Tibial artery (tissue), 4 donors: ENCODE measurements at places on chromosomes 3 and 15.

DNA sequence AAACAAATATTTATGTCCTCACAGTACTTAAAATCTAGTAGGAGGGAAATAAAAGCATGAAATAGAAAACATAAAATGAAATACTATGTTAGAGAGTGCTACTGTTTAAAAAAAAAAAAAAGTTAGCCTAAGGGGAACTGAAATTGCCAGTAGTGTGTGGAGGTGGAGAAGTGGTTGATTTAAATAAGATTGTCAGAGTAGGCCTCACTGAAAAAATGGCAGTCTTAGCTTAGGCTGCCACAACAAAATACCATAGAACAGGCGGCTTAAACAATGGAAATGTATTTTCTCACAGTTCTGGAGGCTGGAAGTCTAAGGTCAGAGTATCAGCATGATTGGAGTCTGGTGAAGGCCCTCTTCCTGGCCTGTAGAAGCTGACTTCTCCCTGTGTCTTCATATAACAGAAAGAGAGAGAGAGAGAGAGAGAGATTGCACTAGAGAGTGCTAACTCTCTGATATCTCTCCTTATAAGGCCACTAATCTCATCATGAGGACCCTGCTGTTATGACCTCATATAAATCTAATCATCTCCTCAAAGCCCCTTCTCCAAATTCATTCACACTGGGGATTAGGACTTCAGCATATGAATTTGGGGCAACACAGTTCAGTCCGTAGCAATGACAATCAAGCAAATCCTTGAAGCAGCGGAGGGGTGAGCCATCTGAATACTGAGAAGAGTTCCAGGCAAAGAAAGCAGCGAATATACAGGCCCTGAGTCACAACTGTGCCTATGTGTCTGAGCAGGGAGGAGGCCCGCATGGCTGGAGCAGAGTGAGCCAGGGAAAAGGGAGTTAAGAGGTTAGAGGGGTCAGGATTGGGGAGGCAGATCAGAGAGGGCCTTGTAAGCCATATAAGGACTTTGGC is 23.6 kb upstream of the LRRC34 start:
- no peak for DNase-seq
- no peak overlapping the region for H3K27ac ChIP-seq
- H3K36me3 ChIP-seq: no peaks in the 10 kb centered on the region
- H3K4me1 ChIP-seq: no peaks in the 10 kb centered on the region
- H3K4me3 ChIP-seq: no peak overlapping the region

DNA sequence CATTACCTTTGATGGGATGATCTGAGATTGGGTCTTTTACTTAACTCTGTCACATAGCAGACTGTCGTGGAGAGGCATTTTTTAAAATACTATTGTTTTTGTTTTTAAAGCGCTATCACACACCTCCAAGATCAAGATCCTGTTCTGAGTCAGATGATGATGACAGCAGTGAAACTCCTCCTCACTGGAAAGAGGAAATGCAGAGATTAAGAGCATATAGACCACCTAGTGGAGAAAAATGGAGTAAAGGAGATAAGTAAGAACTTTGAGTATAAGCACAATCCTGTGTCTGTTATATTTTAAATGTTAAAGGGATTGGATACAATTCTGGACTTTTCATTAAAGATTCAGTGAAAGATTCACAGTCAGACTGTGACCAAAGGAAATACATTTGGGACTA is 18.4 kb upstream of the ZBTB47 start:
- no peak overlapping the region for H3K27ac ChIP-seq
- no peak overlapping the region for H3K4me3 ChIP-seq
- no peak for DNase-seq
- no peaks in the 10 kb centered on the region for H3K27me3 ChIP-seq

DNA sequence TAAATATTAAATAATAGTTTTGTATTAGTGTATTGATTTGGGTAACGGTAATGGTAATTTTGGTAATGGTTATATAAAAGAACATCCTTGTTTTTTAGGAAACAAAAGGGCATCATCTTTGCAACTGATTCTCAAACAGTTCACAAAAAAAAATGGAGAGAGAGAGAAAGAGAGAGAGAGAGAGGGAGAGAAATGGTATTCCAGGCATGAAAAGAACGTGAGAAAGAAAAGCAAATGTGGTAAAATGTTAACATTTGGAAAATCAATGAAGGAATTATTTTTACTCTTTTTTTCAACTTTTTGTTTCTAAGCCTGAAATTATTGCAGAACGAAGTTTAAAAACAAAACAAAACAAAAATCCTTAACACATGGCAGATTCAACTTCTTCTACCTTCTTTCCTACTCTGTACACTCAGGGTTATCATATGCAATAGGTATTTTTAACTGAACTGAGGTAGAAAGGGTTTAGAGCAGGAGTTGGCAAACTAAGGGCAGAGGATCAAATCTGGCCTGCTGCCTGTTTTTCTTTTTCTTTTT is 2.2 kb upstream of the GLB1 start:
- H3K4me1 ChIP-seq: peaks cover 7% of the 10 kb centered on the region
- no peak overlapping the region for H3K4me3 ChIP-seq
- H3K27me3 ChIP-seq: no peaks in the 10 kb centered on the region

GRCh38 chr3:179942553-179943075 is 94.1 kb downstream of the PEX5L start:
- no peak for DNase-seq
- peaks cover 7% of the 10 kb centered on the region for H3K27me3 ChIP-seq
- H3K4me3 ChIP-seq: no peak overlapping the region
- H3K4me1 ChIP-seq: peaks cover 6% of the 10 kb centered on the region

DNA sequence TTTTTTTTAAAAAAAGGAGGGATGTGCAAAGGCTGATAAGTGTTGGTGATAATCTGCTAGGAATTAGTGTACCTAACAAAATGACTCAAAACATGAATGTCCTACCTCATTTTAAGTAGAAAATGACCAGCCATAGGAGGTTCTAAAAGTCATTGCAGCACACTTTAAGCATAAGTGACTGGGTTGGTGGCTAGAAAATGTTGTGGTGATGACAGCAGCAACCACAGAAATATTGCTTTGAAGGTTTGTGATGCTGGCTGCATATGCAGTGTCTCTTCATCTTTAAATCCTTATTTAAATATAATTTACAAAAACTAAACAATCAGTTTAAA is 55.2 kb downstream of the CMSS1 start:
- peak overlapping the region; percentile 96 for H3K27ac ChIP-seq
- DNase-seq: no peak
- H3K4me3 ChIP-seq: peak overlapping the region; percentile 74
- no peaks in the 10 kb centered on the region for H3K27me3 ChIP-seq
- peaks cover 33% of the 10 kb centered on the region for H3K4me1 ChIP-seq
- peaks cover 10% of the 10 kb centered on the region for H3K36me3 ChIP-seq

- no peak for DNase-seq
- no peaks in the 10 kb centered on the region for H3K27me3 ChIP-seq
- no peak overlapping the region for H3K27ac ChIP-seq
- H3K4me1 ChIP-seq: no peaks in the 10 kb centered on the region
- peaks cover 95% of the 10 kb centered on the region for H3K36me3 ChIP-seq
Observed at GRCh38 chr15:22904736-22905135, 66.3 kb downstream of the NIPA2 start.

DNA sequence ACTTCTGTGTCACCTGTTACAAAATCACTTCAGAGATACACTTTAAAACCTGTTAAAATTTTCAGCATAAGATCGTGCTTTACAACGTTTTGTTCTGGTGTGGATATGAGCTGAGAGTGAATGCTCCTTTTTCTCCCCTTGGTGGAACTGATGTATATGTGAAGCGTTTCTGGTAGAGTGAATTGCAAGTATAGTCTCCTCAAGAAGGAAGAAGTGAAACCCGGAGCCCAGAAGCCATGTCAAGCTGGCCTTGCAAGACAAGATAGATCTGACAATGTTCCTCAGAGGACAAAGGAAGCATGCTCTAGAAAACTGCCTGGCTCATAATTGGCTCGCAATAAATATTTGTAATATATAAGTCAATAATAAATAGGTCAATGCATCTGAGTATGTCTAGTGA is 23.6 kb downstream of the SERPINI2 start:
- H3K27me3 ChIP-seq: no peaks in the 10 kb centered on the region
- no peaks in the 10 kb centered on the region for H3K36me3 ChIP-seq
- no peak overlapping the region for H3K27ac ChIP-seq
- no peak for DNase-seq
- no peak overlapping the region for H3K4me3 ChIP-seq

- no peak overlapping the region for H3K27ac ChIP-seq
- no peak overlapping the region for H3K4me3 ChIP-seq
- H3K27me3 ChIP-seq: no peaks in the 10 kb centered on the region
- H3K36me3 ChIP-seq: no peaks in the 10 kb centered on the region
Observed at GRCh38 chr3:192645437-192645836, 81.9 kb downstream of the FGF12 start.

- no peak overlapping the region for H3K27ac ChIP-seq
- no peaks in the 10 kb centered on the region for H3K27me3 ChIP-seq
- DNase-seq: no peak
- peaks cover 7% of the 10 kb centered on the region for H3K4me1 ChIP-seq
- H3K36me3 ChIP-seq: no peaks in the 10 kb centered on the region
Observed at GRCh38 chr3:106397006-106397405, 528.2 kb upstream of the CBLB start.

GRCh38 chr3:45113625-45114050 is 32.5 kb downstream of the CDCP1 start:
- H3K4me1 ChIP-seq: no peaks in the 10 kb centered on the region
- no peaks in the 10 kb centered on the region for H3K27me3 ChIP-seq
- H3K36me3 ChIP-seq: no peaks in the 10 kb centered on the region
- no peak overlapping the region for H3K27ac ChIP-seq

- H3K4me1 ChIP-seq: no peaks in the 10 kb centered on the region
- H3K36me3 ChIP-seq: no peaks in the 10 kb centered on the region
- no peaks in the 10 kb centered on the region for H3K27me3 ChIP-seq
- no peak overlapping the region for H3K4me3 ChIP-seq
Observed at GRCh38 chr3:196192036-196192523, 19.1 kb downstream of the ZDHHC19 start.

- H3K4me3 ChIP-seq: no peak overlapping the region
- no peaks in the 10 kb centered on the region for H3K27me3 ChIP-seq
- H3K36me3 ChIP-seq: no peaks in the 10 kb centered on the region
Observed at GRCh38 chr15:44545913-44546802, 9.2 kb downstream of the EIF3J start.

GRCh38 chr15:67997996-67998395 is 56.1 kb upstream of the PIAS1 start:
- H3K27me3 ChIP-seq: no peaks in the 10 kb centered on the region
- DNase-seq: no peak
- no peaks in the 10 kb centered on the region for H3K4me1 ChIP-seq
- no peaks in the 10 kb centered on the region for H3K36me3 ChIP-seq
- no peak overlapping the region for H3K27ac ChIP-seq

GRCh38 chr3:194548346-194549321 is 61.8 kb upstream of the ATP13A3 start:
- no peaks in the 10 kb centered on the region for H3K27me3 ChIP-seq
- peak overlapping the region; percentile 73 for H3K27ac ChIP-seq

DNA sequence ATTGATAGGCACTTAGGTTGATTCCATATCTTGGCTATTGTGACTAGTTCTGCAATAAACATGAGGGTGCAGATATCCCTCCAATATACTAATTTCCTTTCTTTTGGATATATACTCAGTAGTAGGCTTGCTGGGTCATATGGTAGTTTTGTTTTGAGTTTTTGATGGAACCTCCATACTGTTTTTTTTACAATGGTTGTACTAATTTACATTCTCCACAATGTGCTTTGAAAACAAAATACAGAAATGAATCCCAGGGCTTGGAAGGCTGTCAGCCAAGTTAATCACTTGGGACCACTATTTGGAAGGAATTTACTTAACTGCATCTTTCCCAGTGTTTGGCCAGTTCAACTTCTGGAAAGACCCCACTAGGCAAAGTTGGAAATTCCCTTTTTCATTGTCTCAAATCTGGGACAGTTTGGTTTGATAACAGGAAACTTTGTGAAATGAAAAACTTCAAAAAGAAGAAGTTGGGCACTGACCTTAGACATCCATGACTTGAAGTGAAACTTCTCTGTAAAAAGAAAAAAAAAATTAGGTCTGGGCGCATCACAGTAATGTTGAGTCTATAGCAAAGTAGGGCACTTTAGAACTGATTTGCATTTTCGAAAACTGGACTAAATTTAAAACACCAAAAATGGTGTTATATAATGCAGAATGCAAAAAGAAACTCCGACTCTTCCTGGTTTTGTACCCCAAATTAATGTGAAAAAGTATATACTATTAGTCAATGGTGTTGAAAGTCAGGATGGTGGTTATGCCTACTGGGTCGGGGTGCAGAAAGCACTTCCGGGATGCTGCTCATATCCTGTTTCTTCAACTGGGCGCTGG is 6.0 kb downstream of the CTSH start:
- H3K27me3 ChIP-seq: no peaks in the 10 kb centered on the region
- no peak overlapping the region for H3K4me3 ChIP-seq
- H3K27ac ChIP-seq: no peak overlapping the region
- no peak for DNase-seq

DNA sequence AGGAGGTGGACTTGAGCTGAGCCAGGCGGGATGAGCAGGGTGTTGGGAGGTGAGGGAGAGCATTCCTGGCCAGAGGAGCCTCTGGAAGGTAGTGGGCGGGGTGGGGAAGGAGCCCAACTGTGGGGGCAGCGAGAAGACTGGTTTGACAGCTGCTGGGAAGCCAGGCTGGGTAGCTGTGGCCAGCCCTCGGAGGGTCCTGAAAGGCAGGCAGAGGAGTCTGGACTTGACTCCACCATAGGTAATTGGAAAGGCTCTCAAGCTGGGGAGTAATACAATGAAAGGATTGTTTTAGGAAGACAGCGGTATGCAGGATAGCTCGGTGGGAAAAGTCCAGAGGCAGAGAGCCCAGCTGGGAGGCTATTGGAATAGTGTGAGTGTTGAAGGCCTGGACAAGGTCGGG is 17.2 kb downstream of the EPHB3 start:
- H3K4me3 ChIP-seq: no peak overlapping the region
- H3K36me3 ChIP-seq: peaks cover 57% of the 10 kb centered on the region
- no peak for DNase-seq
- no peaks in the 10 kb centered on the region for H3K27me3 ChIP-seq
- peaks cover 3% of the 10 kb centered on the region for H3K4me1 ChIP-seq

DNA sequence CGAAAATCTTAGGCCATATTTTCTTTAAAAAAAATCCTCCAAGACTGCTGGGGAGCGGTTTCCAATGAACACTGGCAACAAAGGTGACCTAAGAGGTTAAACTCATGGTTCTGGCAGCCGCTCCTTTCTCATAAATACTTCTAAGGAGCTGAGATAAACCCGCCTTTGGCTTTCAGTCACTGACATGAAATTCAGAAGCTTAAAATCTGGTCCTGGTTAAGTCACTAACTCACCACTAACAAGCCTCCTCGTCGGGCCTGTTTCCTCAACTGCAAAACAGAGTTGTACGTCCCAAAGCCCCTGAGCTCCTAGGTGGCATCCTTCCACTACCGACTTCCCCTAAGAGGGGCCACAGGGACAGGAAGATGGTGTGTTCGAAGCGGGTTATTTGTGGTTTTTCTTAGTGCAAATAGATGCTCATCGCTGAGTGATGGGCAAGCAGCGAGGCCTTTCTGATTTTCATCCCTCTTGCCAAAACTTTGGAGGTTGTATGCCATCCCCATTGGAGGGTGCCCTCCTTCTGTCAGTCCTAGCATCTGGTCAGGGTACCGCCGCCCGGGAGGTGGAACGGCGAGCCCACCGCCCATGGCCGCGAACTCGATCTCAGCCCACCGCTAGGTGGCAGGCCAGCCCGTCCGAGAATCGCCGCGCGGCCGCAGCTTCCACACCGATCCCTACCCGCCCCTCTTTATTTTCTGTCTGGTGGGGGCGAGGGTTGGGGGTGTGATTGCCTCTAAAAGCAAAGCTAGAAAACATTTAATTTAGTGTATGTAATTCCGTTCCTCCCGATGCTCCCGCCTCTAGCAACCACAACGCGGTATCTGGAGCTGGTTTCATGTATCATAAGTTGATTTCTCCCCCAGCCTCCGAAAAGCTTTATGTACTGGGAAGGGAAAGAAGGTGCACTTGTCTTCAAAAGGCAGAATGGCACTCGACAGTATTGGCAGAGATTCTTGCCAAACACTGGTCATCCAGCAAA is 4.6 kb downstream of the BCL6 start:
- H3K4me1 ChIP-seq: no peaks in the 10 kb centered on the region
- H3K4me3 ChIP-seq: peak overlapping the region; percentile 75
- peak overlapping the region; percentile 93 for H3K27ac ChIP-seq
